ENCODE measurements at places on chromosomes 5 and 9.

GRCh38 chr9:120579139-120580050 lies 572 bp downstream of the CDK5RAP2 start:
- no peak for DNase-seq

GRCh38 chr9:110808599-110808980 lies 140.0 kb downstream of the MUSK start:
- DNase-seq = no peak

DNA sequence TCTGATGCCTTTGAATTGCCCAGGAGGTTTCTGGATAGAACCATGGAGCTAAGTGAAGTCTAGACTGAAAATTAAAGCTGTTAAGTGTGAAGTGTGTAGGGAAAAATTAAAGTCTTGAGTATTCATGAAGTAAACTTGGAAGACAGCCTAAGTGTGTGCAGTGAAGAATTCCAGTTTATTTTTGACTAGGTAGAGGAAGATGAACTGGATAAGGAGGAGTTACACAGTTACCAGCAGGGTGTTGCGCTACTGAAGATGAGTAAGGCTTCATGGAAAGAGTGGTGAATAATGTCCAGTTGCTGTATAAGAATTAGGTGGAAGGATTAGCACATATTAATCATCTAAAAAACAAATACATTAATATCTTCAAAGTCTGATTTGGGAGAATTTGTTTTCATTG lies 5.7 kb upstream of the CHD1 start:
- DNase-seq = no peak

DNA sequence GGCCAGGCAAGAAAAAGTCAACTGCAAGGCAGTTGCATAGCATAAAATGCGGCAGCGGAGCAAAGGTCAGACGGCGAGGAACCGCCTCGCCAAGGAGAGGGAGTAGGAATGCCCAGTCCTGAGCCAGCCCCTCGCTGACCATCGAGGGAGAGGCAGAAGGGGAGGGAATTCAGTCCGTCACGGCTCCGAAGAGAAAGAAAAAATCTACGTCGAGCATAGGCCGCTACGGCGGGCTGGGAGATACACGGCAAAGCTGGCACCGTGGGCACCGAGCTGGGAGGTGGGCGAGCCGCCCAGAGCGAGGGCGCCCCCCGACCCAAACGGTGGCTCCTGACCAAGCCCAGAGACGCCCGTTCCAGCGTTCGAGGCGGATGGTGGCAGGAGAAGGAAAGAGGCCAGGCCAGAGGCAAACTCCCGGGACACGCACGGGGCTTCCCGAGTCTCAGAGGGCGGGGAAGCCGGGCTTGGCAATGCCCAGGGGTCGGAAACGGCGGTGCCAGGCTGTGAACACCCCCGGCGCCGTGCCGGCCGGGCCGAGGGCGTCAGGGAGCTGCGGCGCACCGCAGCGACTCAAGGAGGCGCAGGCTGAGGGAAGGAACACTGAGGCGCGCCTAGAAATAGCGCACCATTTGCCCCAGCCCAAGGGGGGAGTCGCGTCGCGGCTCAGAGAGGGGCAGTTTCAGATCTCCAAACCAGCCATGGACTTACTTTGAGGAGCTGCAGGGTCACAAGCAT lies 518 bp downstream of the SPRY4 start:
- DNase-seq = no peak

DNA sequence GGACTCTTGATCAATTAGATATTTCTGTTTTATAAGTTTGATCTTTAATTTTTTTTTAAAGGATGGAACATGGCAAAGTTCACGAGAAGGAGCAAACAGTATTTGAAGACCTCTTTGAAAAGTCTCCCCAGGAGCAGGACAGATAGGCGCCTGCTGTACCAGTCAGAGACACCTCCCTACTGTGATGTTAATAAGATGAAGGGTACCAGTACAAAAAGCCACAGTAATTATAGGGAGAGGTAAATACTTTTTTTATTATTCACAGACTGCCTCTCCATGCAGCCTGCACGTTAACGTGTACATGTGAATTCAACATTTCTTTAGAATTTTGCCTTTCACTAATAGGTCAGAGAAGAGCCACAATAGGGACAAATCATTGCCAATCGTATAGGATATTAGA lies 146.5 kb upstream of the CDH6 start:
- no peak for DNase-seq

DNA sequence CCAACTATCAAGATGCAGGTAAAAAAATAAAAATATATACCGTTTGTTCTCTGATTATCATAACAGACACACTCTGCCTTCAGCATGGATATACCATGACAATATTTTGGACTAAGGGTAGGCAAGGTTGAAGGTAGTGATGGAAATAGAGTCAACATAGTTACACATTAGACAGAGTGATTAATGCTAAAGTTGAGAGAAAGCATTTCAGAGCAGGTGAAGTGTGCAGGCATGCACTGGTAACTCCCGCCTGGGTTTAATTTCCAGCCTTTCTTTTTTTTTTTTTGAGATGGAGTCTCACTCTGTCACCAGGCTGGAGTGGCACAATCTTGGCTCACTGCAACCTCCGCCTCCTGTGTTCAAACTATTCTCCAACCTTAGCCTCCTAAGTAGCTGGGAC lies 458.5 kb downstream of the TLR4 start:
- no peak for DNase-seq

DNA sequence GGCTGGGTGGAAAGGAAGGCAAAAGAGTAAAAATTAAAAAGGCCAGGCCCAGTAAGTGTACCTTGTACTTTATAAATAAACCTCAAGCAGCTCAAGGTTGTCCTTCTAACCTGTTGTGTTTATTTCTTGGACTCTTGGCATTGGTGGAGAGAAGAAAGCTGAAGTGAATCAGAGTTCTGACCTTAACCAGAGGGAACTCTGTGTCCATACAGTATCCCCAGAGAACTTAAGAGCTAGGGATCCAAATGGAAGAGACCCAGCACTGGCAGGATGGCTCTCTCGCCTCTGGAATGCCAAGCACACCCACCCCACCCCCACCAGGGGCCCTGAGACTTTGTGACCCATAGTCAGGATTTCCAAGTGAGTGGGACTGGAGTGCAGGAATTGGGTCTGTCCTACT lies 14.2 kb downstream of the NUDT2 start:
- DNase-seq = no peak

GRCh38 chr5:92421942-92422341 lies 1038.8 kb upstream of the ARRDC3 start:
- no peak for DNase-seq

DNA sequence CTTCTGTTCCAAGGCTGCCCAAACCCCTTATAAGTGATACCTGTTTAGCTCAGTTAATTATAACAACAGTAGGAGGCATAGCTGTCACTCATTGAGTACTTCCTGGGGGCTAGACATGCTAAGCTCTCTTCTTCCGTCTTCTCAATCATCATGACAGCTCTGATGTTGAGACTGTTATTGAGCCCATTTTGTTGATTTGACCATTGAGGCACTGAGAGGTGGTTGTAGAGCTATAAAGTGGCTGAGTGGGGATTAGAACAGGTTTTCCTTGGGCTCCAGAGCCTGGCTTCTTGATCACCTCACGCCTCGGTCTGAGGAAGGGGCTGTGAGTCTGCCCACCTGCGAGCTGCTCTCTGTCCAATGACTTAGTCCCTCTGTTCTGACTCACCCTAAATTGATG lies 26.0 kb upstream of the RPL26L1 start:
- no peak for DNase-seq

DNA sequence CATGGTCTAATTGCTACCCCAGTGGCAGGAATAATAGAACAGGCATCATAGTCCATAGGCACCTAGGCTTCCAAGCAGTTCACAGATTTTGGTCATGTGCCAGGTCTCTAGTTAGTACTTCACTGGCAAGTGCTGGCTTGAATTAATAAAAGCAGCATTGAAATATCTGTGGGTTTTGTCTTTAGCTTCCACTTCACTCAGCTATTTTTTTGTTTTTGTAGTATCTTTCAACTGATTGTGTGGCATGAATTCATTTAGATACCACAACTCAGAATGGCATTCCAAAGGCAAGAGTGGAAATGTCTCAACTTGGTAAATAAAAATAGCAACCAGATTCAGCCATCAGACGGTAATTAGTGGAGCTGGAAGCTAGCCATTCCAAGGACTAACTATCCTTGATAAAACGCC lies 27.9 kb upstream of the ITGA2 start:
- no peak for DNase-seq

- no peak for DNase-seq
Measured at GRCh38 chr5:89204756-89205155, 321.8 kb upstream of the MEF2C start.

DNA sequence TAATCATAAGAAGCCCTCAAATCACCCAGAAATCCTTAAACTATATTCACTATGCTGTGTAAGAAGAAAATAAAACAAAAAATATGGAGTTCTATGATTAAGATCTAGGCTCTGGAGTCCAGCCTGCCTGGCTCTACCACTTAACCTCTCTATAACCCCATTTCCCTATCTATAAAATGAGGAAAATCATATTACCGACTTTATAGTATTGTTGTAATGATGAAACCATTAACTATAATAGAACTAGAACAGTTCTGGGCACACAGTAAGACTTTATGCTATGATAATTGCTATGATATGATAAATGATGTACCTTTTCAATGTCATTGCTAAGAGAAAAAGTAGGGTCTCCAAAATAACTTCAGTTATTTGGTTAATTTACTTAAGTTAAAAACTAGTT lies 40.3 kb downstream of the MPDZ start:
- no peak for DNase-seq

- no peak for DNase-seq
Measured at GRCh38 chr5:133895979-133896845, 72.2 kb downstream of the C5orf15 start.

GRCh38 chr5:151480384-151481293 lies 33.2 kb downstream of the SLC36A1 start:
- no peak for DNase-seq

- no peak for DNase-seq
Measured at GRCh38 chr9:73269430-73270101, 117.9 kb downstream of the ANXA1 start.

DNA sequence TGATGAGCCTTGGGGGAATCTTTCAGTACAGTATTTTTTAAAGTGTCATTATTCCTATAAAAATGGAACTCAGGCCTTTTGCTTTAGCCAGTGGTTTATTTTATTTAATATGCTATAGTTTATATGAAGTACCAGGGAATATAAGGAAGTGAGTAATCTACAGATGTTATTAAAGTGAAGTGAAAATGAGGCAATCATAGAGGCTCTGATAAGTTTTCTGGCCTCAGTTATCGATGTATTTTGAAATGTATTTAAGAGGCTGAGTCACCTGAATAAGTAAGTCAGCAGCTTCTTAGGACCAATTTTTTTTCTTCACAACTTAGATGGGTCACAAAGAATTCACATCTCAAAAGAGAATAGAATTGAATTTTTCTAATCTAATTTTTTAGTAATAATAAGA lies 829.0 kb downstream of the DNAH5 start:
- no peak for DNase-seq

GRCh38 chr5:147869112-147869511 lies 9.4 kb upstream of the SCGB3A2 start:
- DNase-seq = no peak

GRCh38 chr5:174503461-174504265 lies 220.7 kb upstream of the MSX2 start:
- DNase-seq = no peak

DNA sequence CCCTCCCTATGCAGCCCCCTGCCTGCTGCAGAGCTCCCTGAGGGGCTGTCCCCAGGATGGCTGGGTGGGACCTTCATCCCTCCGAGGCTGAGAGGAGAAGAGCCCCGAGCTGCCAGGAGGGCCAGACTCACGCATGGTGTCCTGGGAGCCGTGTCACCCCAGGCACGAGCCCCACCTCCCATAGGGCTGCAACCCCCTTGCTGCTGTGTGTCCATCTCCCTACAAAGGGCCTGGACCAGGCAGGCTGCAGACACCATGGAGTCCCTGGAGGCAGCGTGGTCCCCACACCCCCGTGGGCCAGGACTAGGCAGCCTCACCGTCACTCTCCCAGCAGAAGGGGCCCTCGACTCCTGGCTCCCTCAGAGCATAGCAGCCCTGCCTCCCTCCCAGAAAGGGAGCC lies 11.2 kb upstream of the SEC16A start:
- DNase-seq = peak; percentile 23

DNA sequence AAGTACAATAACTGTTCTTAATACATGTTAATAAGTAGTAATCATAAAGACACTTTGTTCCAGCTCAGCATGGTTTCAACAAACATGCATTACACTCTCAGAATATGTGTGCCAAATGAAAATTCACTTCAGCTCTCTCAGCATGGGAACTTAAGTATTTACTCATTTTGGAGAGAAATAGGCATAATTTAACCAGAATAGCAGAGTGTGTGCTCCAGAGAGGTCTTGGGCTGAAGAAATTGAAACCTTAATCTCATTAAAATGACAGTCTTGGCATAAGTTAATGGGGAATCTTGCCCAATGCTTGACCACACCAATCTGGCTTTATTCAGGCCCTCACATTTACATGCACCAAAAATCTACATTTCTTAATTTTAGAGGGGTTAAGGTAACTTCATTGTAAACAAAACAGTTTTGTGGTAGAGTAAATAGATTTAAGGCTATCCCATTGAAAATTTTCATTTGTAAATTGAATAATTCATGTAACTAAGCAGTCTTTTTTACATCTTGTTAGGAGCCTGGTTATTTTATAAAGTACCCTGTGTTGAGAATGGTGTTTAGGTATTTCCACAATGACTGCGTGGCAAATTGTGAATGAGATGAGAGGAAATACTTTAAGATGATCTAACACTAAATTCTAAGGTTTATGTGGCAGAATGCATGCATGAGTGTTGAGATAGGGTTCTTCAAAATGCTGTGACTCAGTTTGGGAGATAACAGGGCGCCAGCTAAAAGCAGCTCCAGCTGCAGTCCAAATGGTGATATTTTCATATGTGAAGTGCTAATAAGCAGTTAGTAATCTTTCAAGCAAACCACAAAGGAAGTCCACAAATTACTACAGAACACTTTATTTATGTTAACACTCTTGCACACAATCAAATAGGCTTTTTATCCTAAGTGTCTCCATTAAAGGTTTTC lies 11.3 kb upstream of the LOX start:
- no peak for DNase-seq

DNA sequence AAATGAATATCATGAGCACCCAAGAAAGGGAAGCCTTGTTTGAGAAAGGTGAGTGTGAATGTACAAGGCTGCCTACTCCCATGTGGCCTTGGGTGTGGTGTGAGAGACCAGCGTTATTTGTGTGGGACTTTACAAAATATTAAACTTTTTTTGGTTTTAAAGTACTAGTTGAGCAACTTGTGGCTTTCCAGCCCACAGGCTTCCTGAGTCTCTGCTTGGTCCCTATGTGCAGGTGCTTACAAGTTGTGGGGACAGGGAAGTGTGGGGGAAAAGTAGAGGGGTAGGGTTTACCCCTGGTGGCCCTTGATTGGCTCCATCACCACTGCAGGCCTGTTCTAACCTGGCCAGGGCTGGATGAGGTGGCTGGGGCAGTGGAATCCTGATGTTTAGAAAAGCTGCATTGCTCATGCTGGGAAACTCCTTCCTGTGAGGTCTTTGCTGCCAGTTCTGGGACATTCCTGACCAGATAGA lies 19.7 kb downstream of the PTTG1 start:
- DNase-seq = no peak

All from heart right ventricle (tissue), 16 donors.